Left renal pelvis (tissue), 4 donors: ENCODE measurements at places on chromosomes 4 and X. TPM values are rescaled to one million over a fixed set of nuclear protein-coding genes. Genes with fewer than 3 reads are reported as not detected.

DNA sequence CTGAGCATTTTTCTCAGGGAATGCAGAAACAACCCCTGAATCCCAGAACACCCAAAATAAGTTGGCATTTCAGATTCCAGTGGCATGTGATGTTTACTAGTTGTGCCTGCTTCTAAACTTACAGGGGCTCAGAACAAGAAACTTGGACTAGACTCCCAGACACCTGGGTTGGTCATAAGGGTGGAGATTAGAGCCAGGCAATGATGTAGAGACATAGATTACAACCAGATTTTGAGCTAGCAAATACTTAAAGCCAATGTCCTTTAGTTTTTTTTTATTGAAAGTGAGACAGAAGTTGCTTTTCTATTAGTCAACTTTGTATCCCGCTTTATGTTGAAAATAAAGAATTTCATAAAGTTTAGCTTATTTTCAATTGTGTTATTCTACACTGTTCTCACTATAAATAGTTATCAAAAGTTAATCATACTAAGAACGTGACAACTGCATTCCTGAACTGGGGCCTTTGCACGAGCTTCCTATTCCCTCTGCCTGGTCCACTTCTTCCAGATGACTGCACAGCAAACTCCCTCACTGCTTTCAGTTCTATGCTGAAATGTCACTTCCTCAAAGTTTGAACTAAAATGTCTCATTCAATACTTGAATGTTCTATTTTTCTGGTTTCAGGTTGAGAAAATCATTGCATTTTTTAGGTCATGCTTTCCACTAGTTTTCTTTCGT lies 224.7 kb upstream of the PPP1R2C start:
- no peak for DNase-seq

DNA sequence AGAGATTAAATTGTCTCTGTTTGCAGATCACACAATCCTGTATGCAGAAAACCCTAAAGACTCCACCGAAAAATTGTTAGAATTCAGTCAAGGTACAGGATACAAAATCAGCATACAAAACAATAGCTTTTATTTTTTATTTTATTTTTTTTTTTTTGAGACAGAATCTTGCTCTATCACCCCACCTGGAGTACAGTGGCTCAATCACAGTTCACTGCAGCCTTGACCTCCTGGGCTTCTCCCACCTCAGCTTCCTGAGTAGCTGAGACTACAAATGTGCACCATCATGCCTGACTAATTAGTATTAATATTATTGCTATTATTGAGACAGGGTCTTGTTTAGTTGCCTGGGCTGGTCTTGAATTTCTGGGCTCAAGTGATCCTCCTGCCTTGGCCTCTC lies 8.9 kb upstream of the PLXNB3 start:
- no peak for DNase-seq

The FHIP1A gene
- 7.1 TPM for polyA plus RNA-seq

The HSFX2 gene
- not detected for polyA plus RNA-seq

The CYBB gene
- polyA plus RNA-seq: 13.6 TPM

- no peak for DNase-seq
Measured at GRCh38 chr4:53013873-53014775, 152.0 kb downstream of the RASL11B start.

GRCh38 chr4:86970447-86971354 lies 35.9 kb downstream of the AFF1 start:
- no peak for DNase-seq

DNA sequence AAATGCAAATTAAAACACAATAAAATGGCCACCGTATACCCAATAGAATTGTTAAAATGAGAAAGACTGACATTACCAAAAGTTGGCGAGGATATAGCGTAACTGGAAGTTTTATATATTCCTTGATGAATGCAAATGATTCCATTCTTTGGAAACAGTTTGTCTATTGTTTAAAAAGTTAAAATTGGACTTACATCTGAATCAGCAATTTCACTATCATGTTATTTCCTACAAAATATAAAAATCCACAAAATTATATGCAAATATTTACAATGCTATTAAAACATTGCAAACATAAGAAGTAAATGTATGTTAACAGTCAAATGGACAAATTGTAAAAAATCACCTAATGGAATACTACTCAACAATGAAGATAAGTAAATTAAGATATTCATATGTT lies 852.2 kb upstream of the NDST4 start:
- DNase-seq: no peak

The CEP44 gene
- polyA plus RNA-seq: 22.7 TPM

DNA sequence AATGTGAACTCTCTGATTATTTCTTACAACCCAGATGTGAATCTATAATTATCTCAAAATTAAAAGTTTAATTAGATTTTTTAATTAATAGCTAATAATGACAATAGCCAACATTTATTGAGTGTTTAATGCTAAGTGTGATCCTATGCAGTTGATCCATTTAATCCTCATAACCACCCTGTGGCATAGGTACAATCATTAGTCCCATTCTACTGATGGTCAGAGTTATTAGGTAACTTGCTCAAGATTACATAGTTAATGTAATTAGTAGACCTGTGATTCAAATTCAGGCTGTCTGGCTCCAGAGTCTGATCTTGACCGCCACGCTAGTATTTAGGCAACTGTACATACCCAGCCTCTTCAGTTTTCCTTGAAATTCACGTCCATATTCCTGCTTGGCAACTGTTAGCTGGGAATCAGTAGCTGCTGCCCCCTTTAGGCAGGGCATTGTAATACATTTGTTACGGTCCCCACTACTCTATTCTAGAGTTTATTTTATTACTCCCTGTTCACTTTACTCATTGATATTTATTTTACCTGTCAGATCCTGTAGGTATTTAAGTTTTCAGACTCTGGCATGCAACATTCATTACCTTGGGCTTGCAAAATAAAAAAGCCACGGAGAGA lies 20.6 kb upstream of the TEC start:
- no peak for DNase-seq
